ENCODE measurements at places on chromosomes 11 and 22.

- no peak for ATAC-seq
Observed at GRCh38 chr22:43376765-43377547, 33.8 kb upstream of the SCUBE1 start.

DNA sequence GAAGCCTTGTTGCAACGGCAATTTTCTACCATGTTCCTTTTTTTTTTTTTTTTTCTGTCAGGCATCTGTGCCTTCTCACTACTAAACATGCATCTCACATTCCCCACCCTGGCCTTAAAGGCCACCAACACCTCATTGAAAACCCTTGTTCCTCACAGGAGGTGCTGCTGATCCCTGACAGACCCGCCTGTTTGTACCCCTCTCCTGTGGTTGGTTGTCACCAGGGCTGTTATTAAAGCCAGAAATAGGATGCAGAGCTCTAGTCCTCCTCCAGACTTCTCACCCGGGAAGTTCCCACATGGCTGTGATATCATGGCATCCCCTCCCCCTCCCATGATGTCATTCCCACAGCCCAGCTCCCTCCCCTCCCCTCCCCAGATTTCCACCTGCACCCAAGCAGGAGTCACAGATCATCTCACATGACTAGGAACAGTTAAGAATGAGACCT, 302.8 kb upstream of the NCAM1 start:
- ATAC-seq, result no peak

DNA sequence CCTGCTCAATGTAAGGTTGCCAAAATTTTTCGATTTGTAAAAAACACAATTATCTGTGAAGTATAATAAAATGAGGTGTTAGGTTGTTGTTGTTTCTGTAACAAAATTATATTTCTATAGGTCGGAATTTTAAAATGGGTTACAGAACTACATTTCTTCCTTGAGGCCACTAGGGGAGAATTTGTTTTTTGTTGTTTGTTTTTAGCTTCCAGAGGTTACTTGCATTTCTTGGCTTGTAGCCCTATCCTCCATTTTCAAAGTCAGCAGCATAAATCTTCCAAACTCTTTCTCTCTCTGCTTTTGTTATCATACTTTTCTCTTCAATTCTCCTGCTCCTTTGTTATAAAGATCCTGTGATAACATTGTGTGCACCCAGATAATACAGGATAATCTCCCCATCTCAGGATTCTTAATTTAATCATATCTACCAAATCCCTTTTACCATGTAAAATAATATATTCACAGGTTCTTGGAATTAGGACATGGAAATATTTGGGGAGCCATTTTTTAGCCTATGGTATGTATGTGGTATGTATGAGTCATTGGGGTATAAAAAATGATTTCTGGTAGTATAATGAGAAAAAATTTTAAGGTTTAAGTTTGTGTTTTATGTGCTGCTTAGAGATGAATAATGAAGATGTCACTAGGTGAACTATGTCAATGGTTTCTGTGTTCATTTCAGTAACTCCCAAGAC, 9.4 kb upstream of the PATL1 start:
- ATAC-seq, result no peak

- no peak for ATAC-seq
Observed at GRCh38 chr11:57571606-57572005, 4.1 kb upstream of the UBE2L6 start.

DNA sequence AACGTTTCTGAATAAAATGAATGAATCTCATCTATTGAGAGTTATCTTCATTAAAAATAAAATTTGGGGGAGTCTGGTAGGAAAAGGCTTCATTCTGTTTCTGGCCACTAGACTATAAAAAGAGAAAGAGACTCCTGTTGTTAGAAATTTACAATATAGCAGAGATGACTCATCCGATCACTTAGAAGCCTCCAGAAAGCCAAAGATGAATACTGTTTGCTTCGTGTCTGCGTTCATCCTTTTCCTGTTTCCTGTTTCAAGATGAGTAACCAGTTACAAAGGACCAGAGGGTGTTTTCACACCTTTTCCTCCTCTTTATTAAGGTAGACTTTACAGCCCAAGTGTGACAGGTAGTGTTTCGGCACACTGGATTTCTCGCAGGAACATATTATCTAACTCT, 1120.7 kb downstream of the LRRC4C start:
- ATAC-seq, result no peak

DNA sequence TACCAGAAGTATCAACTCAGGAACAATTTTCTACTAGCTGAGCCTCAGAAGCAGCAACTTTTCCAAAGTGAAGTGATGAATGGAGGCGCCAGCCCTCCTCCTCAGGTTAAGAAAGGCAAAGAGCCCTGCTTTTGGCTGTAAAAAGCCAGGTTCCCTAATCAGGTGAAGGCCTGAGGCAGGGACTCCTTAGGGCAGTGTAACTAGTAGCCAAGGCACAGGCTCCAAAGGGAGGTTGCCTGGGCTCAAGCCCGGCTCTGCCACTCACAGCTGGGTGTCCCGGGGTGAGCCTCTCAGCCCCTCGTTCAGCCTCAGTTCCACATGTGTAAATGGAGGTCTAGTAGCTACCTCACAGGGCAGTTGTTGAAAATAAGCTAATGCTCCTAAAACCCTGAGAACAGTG, 19.5 kb downstream of the TSKU start:
- ATAC-seq, result no peak

DNA sequence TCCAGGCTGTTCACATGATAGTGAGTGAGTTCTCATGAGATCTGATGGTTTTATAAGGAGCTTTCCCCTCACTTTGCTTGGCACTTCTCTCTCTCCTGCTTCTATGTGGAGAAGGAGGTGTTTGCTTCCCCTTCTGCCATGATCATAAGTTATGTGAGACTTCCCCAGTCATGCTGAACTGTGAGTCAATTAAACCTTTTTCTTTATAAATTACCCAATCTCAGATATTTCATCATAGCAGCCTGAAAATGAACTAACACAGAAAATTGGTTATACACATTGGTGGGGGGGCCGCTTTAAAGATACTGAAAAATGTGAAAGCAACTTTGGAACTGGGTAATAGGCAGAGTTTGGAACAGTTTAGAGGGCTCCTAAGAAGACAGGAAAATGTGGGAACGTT, 741.1 kb upstream of the LUZP2 start:
- no peak for ATAC-seq

- no peak for ATAC-seq
Observed at GRCh38 chr22:47191671-47192650, 429.5 kb downstream of the TBC1D22A start.

DNA sequence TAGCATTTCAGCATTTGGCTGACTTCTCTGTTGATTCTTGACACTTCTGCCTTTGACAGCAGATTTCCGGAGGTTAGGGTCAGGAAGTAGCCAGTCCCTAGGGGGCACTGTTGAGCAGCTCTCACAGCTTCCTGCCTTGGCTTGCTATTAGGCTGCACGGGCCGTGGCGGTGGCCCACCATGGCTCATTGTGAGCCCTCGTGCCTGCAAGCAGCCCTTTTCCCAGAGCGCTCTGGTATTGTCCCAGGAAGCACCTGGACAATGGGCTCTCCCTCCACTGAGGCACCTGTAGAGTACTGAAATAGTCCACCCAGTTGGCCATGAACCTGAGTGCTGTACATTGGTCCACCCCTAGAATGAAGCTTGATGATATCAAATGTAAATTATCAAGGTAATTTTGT, 100.2 kb upstream of the GAL start:
- ATAC-seq, result peak; percentile 73

DNA sequence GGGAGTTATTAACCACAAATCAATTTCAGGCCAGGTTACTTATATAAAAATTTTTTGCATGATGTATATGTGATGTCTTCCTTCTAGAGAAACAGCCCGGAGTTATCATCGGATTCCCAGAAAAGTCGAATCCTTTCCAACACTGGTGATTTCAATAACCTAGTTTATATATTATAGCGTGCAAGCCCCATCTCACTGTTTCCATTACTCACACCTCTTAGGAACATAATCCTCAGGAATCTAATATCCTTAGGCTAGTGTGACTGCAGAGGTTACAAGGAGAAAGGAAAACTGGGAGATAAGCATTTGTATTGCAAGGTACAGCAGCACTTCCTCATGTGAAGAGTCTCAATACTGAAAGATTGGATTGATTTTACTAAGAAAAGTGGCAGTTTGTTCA, 20.3 kb downstream of the ARHGAP20 start:
- no peak for ATAC-seq

- peak; percentile 84 for ATAC-seq
Observed at GRCh38 chr11:62025487-62026105, 58.2 kb upstream of the FTH1 start.

DNA sequence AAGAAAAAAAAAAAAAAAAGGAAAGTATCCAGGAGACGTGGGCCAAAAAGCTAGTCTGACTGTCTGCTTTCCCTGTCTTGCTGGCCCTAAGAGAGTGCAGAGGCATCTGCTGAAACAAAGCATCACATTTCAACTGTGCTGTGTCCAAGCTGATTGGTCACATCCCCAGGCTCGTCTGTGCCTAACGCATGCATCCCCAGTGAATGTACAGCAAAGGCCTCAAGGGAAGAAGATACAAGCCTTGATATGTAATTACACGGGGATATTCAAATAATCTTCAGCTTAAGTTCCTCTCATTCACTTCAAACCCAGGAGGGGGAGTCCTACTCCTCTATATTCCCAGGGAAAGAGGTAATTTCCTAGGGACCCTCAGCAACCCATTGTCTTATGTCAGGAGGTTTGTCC, 5.4 kb upstream of the SORL1 start:
- ATAC-seq, result no peak

GRCh38 chr22:30637701-30638114, 2.1 kb downstream of the SLC35E4 start:
- no peak for ATAC-seq

DNA sequence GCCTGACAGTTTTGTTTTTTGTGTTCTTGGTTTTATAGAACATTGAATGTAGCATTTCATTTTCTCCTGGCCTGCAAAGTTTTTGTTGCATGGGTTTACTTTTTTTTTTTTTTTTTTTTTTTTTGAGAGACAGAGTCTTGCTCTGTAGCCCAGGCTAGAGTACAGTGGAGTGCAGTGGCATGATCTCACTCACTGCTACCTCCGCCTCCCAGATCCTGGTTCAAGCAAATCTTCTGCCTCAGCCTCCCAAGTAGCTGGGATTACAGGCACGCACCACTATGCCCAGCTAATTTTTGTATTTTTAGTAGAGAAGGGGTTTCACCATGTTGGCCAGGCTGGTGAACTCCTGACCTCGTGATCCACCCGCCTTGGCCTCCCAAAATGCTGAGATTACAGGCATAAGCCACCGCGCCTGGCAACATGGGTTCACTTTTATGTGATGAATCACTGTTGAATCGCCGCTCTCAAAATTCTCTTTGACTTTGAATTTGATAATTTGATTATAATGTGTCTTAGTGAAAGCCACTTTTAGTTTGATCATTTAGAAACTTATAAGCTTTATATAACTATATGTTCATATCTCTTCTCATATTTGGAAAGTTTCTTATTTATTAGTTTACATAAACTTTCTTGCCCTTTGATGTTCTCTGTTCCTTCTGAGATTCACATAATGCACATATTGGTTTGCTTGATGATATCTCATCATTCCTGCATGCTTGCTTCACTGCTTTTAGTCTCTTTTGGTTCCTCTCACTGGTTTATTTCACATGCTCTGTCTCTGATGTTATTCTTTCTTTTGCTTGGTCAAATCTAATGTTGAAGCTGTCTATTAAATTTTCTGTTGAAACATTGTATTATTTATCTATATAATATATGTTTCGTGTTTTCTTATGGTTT, 589.0 kb upstream of the CNTN5 start:
- ATAC-seq, result no peak

GRCh38 chr11:34623463-34623862, 2.6 kb downstream of the EHF start:
- ATAC-seq, result no peak

- no peak for ATAC-seq
Observed at GRCh38 chr22:30400159-30400558, 3.3 kb downstream of the SEC14L2 start.

DNA sequence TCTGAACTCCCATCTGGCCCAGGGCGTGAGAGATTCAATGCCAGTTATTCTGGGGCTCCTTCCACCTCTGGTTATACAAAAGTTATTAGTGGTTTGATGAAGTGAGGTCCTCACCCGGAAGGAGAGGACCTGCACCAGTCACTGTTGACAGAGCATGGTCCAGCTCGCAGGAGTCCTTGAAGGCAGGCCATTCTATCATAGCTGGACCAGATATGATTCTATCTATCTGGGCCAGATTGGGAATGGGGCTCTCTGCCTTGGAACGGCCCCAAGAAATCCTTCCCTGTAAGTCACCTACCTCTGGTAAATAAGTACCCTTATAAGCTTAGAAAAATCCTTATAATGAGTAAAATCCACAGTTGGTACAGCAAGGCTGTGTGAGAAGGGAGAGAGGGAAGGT, 50.7 kb downstream of the C11orf91 start:
- no peak for ATAC-seq

GRCh38 chr11:35814081-35814695, 129.7 kb upstream of the LDLRAD3 start:
- ATAC-seq, result no peak

DNA sequence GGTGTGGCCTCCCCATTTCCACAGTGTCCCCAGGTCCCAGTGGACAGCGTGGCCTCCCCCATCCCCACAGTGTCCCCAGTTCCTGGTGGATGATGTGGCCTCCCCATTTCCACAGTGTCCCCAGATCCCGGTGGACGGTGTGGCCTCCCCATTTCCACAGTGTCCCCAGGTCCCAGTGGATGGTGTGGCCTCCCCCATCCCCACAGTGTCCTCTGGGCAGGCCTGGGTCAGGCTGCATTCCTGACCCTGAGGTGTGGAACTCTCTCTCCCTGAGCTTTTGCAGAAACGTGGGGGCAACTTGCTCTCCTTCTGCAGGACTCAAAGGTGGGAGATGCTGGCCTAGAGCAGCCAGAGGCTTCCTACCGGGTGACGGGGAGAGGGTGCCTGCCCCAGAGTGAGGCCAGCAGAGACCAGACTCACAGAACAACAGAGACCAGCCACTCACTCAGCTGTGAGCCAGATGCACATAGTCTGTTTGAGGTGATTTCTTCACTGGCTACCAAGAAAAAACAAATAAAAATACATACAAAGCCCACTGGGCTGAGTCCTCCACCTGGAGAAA, 85.8 kb upstream of the FGF3 start:
- ATAC-seq, result no peak

DNA sequence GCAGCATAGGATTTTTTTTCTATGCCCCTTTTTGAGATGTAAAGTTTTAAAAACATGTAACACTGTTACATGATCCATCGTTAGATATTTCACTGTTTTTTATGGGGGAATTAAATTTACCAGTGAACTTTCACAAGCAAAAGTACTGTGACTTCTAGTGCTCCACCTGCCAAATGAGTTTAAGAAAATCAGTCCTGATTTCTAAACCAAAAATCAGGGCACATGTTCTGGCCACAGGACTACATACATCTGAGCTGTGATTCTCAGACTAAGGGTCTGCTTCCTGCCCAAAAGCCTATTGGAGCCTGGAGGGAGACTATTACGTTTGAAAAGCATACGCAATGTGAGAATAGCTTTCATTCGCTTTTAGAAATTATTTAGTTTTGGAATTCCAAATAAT, 22.5 kb downstream of the TMPRSS13 start:
- no peak for ATAC-seq
